NCI-H2171 treated with DMSO at 0.1 percent for 48 hours (cell line): ENCODE measurements at places on chromosomes 6 and 20.

- no peak for DNase-seq
These were observed 296 bp downstream of the ADNP start for GRCh38 chr20:50930976-50931305.

GRCh38 chr20:47349365-47350180, 6.9 kb downstream of the ZMYND8 start:
- no peak for DNase-seq

GRCh38 chr6:80259118-80259517, 152.6 kb downstream of the BCKDHB start:
- no peak for DNase-seq

GRCh38 chr6:19175023-19175422, 662.1 kb upstream of the ID4 start:
- peak; percentile 12 for DNase-seq

DNA sequence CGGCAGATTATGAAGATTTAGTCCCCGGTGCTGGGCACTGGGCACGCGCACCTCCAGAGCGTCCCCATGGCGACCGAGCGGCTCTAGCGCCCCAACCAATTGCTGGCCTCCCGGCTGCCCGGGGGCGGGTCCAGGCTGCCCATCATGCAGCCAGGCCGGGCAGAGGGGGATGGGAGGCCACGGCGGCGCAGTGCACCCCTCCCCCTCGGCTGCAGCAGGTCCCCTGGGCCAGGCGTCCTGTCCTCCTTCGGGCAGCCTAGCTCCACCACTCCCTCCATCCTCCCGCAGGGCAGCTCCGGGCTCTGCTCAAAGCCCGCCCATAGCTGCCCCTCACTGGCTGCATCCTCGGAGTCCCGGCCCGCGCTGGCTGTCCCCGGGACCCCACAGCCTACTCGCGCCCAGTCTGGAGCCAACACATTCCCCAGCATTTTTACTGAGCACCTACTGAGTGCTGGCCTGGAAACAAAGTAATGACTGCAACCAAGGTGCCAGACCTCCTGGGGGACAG, 99.4 kb downstream of the ASXL1 start:
- peak; percentile 57 for DNase-seq

DNA sequence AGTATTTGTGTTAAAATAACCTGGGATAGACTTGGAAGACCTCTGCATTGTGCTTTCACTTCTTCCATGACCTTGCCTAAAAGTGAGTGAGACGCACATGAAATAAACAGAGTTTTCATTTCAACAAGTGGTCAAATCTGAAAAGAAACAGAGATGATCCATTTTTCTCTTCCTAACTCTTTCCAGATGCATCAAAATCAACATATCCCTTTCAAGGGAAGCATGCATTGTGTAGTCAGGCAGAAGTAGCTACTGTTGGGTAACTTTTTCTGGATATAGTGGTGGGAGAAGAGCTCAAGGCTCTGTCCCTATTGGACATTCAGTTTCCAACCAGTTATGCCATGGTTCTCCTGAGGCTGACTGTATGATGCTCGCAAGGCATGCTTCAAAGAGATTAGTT, 233.0 kb upstream of the JAG1 start:
- DNase-seq, result no peak

DNA sequence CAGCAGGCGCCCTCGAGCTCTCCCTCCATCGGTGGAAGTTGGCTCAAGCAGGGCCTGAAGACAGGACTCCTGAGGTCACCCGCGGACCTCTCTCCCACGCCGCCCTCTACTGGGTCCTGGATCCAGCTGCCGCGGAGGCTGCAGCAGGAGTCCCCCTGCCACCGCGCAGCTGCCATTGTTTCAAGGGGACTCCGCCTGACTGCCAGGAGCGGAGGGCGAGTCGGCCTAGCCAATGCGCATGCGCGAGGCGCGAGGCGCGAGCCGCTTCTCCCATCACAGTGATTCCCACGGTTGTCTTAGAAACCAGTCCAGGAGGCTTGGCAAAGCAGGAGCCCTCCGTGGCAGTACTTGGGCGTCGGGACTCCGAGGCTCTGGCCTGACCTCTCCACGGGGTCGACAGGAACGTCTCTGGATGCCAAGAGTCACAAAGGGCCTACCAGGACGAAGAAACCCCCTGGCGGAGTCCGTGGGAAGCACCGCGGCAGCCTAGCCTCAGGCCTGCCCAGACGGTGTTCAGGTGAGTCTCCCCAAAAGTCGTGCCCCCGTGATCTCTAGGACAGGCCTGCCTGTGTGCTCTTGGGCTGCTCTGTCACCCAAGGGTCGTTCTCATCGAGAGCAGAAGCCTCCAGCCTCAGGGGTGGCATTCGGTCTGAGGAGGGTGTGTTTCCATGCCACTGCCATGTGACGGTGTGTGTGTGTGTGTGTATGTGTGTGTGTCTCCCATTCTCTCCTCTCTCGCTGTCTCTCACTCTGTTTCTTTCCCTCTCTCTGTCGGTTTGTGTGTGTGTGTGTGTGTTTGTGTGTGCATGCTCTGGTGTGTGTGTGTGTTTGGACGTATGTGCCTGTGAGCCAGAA, 290.6 kb upstream of the ZNF337 start:
- DNase-seq, result peak; percentile 84

GRCh38 chr6:70456735-70457134, 43.4 kb downstream of the FAM135A start:
- no peak for DNase-seq

DNA sequence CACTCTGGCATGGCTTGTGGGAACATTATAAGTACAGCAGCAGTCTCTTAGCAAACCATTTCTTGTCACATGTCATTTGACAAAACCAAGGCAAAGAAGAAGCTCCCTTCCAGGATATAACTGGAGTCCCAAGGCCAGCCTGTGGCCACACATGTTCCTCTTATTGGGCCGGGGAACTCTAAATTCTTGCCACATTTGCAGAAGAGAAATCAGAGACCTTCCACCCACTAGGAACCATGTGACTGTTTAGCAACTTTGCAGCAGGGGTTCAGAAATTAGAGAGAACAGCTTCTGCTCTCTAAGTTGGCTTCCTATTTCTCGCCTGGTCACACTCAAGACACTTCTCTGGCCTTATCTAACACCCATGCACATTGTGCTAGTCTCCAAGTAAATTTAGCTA, 20.4 kb upstream of the MEP1A start:
- no peak for DNase-seq

DNA sequence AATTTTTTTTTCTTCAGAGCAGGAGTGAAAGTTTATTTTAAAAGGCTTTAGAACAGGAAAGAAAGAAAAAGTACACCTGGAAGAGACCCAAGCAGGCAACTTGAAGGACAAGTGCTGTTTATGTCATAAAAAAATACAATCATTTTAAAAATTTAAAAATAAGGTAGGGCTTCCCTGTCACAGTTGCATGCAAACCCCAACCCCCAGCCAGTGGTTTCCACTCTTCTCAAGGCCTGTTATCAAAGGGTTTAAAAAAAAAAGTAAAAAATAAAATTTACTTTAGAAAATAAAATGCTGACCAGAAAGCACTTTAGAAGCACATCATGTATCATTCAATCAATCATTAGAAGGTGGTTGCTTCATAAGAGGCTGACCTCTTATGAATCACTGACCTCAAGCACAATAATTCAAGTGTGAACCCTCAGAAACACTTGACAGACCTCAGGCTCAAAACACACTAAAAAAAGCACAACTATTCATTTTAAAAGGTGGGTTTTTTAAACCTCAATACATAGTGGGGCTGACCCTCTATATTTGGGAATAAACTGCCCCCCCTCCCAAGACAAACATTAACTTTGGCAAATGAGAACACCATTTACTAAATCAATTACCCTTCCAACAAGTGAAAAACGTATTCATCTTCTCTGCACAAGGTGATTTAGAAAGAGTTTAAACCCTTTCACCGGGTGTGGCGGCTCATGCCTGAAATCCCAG, 15.6 kb downstream of the ILRUN start:
- DNase-seq, result no peak

DNA sequence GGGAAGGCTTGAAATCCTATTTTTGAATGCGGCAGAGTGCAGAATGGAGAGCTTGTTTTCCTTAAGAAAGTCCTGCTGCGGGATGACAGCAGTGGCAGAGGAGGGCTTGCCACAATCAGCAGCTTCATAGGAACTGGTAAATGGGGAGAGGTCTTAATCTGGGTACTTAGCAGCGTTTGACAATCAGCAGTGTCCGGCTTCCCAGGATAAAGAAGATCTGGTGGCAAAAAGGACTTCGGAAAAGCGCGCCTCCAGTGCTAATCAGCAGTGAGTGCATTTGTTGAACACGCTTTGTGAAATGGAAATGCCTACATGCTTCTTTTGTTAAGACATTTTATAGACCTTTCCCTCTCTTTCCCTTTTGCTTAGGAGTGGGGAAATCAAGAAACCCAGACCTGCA, 735.7 kb downstream of the QKI start:
- DNase-seq, result no peak

DNA sequence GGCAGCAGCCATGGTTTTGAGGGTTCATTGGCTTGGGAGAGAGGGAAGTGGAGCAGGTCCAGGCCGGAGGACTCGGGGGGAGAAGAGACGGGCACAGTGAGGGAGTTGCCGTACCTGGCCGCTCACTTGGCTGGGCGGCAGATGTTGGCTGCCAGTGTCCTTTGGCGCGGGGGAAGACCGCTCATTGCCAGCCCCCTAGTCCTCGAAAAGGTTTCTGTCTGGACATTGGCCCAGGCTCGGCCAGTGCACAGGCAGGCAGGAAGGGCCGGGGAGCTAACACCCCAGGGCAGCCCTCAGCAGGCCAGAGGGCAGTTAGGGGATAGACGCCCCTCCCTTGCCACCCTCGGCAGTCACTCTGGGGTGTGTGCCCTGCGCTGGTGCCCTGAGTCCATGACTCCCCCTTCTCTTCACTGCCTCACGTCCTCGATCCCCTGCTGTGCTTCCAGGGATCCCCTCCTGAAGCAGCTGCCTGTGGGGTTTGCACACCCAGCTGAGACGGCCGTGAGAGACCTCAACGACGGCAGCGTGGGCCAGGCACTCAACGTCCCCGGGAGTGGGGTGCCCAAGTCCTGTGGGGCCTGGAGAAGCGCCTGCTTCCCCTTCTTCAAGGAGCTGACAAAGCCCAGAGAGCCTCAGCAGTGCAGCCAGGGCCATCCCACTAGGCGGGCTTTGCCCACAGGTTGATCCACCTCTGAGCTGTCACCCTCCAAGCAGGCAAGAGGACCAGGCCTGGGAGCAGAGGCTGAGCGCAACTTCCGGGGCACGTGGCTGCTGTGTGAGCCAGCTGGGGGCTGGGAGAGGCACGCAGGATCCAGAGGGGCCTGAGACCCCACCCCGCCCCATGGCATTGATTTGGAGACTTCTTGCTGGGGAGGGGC, 20.4 kb downstream of the RBM38 start:
- no peak for DNase-seq

DNA sequence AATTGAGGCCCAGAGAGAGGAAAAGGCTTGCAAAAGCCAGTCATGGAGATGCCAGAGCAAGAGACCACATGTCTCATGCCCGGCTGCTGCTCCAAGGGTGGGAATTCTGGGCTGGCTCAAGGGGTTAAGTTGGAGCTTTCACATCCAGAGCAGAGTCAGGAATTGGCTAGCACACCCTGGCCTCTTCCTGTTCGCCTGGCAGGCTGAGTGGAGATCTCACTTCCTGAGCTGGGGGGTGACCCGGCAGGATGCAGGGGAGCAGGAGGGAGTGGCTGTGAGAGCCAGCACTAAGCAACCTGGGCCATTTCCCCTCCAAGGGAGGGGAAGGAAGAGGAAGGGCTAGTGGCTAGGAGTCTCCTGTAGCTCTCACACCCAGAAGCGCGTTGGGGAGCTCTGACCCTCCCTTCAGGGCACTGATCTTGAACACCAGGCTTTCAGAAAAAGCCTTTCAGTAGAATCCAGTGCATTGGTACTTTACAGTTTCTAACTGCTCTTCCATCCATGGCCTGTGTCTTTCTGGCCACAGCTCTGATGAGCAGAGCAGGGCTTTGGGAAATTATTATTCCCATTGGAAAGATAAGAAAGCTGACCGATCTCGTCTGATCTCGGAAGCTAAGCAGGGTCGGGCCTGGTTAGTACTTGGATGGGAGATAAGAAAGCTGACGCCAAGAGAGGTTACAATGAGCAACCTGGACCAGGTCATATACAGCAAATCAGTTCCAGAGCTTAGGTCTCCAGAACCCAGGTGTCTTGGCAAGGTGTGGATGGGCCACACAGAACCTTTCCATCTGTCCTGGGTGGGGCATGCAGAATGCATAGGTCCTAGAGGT, 2.2 kb upstream of the CCM2L start:
- no peak for DNase-seq

DNA sequence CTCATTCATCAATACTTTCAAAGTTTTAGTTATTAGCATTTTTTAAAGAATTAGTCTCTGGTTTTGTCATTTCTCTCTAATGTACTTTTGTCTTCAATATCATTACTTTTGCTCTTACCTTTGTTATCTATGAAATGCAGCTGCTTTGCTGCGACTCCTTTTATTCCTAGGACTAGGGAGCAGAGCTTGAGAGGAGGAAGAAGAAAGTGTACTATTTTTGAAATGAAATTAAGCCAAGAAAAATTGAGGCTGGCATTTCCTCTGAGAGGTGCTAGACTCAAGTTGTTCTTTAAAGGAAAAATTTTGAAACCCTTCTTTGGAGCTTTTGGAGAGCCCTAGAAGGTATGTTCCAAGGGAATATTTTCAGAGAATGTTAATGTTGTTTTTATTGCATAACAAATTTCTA, 48.3 kb upstream of the MRAP2 start:
- no peak for DNase-seq

GRCh38 chr20:50068041-50068651, 44.8 kb downstream of the UBE2V1 start:
- DNase-seq, result no peak

GRCh38 chr20:47258745-47259695, 97.5 kb downstream of the ZMYND8 start:
- no peak for DNase-seq

- DNase-seq, result peak; percentile 1
These were observed 203.3 kb upstream of the IMPG1 start for GRCh38 chr6:76275746-76276145.

GRCh38 chr6:155955038-155955437, 499.4 kb upstream of the NOX3 start:
- DNase-seq, result no peak

GRCh38 chr20:11769825-11770224, 147.9 kb upstream of the BTBD3 start:
- DNase-seq, result no peak

DNA sequence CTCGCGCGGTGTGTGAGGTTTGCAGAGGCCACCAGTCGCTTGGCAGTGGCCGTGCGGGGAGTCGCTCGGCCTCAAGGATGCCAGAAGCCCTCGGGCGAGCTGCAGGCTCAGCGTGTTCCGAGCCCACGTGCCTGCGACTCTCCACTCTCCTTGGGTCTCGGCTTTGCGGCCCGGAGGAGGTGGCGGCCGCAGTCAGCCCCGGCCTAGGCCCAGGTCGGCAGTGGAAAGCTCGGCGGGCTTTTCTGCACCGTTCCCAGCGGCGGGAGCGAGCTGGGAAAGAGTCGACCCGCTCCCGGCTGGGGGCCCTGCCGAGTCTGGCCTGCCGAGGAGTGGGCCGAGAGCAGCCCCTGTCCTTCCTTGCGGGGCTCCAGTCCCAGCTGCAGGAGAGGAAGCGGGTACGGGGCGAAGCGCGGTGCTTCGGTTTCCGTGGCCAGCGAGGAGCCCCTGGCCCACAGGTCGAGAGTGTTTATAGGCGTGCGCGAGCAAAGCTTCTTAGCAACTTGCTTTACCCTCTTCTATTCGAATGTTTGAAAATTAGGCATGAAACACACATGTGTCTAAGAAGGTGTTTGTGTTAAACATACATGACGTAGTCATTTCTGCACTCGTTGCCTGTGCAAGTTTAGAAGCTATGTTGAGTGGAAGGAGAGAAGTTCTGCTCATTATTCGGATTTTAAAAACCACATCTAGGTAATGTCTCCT, 5.6 kb downstream of the FOXC1 start:
- no peak for DNase-seq
